CD4-positive, alpha-beta T cell treated with Interleukin-15 for 4 hours (primary cell): ENCODE measurements at places on chromosomes 7 and 10.

DNA sequence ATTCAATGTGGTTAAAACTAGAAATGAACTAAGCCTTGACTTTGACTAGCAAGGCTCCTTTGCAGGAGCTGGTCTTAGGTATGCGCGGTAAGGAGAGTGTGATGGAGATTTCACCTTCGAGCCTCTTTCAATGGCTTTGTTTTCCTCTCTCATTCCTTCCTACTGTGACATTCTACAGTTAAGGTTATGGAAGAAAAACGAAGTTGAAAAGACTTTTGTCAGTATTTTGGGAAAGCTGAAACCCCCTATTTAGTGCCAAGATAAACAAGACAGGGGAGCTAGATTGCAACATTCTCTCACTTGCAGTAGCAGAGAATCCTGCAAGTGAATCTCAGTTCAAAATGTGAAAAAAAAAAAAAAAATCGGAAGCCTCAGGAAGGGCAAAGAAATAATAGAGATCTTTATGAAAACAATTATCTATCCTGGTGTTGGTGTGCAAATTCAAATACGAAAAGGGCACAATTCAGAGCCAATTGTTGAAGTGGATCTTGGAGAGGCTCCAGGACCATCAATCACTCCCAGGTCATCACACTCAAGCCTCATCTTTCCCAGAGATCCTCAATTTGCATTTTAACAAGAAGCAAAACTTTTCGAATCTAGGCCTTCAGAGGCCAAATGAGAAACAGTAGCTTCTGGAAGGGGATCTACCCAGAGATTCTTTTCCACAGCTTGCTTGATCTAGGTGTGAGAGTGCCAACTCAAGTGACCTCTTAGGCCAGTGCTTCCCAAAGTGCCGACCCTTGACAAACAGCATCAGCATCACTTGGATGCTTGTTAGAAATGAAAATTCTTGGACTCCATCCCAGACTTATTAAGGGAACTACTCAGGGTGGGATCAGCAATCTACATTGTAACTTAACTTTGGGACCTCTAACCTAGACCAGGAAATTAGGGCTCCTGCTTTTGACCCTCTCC is 163.8 kb downstream of the INHBA start:
- no peak for DNase-seq

GRCh38 chr7:28408960-28409715 is 3.2 kb upstream of the CREB5 start:
- DNase-seq, result peak; percentile 26

DNA sequence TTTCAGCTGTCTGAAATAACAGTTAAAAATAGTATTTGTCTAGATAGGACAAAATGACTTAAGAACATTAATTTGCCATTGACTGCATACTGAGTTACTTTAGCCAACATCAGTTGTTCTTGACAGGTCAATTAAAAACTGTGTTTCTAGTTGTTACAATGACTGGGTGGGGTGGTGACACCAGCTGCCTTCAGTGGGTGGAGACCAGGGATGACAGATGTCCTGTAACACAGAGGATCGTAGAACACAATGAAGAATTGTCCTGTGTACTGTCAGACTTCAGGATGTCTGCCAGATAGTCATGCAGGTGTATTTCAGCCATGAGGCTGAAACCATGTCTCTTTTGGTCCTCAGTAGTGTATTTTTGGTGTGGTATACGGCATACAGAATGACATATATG is 24.4 kb downstream of the TRUB1 start:
- no peak for DNase-seq

DNA sequence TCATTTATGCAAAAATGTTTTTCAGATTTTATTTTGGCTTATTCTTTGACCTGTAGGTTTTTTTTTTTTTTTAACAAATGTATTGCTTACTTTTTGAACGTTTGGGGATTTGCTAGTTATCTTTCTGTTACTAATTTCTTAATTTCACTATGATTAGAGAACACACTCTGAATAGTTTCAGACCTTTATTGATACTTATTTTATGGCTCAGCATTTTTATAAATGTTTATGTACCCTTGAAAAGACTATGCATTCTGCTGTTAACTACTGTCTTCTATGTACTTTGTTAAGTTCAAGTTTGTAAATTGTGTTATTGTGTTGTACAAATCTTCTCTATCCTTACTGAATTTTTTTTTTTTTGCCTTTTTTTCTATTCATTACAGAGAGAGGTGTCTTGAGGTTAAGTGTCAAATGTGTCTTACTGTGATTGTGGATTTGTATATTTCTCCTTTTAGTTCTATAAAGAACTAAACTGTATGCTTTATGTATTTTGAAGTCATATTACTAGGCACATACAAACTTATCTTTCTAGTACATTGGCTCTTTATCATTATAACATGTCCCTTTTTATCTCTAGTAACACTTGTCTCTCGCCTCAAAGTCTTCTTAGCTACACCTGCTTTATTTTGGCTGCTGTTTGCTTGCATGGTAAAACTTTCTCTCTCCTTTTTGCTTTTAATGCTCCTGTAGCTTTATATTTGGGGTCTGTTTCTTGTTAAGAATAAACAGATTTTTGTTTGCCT is 8.1 kb downstream of the MKLN1 start:
- DNase-seq, result no peak

- no peak for DNase-seq
Measured at GRCh38 chr7:40346554-40346953, 211.7 kb downstream of the SUGCT start.
